ENCODE measurements at places on chromosomes 11 and 22.

GRCh38 chr11:43924112-43924855 lies 18.2 kb upstream of the C11orf96 start:
- peaks cover 12% of the 10 kb centered on the region for H3K36me3 ChIP-seq
- peaks cover 67% of the 10 kb centered on the region for H3K4me1 ChIP-seq
- no peaks in the 10 kb centered on the region for H3K27me3 ChIP-seq
- DNase-seq, result no peak

DNA sequence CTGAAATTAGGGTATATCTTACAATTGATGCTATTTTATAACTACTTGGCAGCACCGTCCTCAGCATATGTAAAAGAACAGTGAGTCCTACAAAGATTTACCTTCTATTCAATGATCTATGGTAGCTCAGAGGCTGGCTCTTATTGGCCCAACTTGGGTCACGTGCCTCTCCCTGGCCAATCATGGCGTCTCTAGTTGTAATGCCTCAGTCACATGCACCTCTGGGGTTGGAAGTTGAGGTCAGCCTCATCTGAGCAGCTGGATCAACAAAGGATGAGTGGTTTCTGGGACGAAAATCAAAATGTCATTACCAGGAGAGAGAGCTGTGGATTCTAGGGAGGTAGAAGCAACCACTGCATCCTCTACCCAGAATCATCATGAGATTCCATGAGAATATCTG lies 22.9 kb upstream of the ASPHD2 start:
- H3K36me3 ChIP-seq, result no peaks in the 10 kb centered on the region
- DNase-seq, result no peak
- peaks cover 80% of the 10 kb centered on the region for H3K27me3 ChIP-seq
- H3K27ac ChIP-seq, result no peak overlapping the region
- H3K4me3 ChIP-seq, result no peak overlapping the region
- H3K4me1 ChIP-seq, result peaks cover 9% of the 10 kb centered on the region

GRCh38 chr11:86486261-86487030 lies 111.8 kb downstream of the CCDC81 start:
- H3K4me3 ChIP-seq, result no peak overlapping the region
- no peaks in the 10 kb centered on the region for H3K27me3 ChIP-seq
- no peak for DNase-seq

DNA sequence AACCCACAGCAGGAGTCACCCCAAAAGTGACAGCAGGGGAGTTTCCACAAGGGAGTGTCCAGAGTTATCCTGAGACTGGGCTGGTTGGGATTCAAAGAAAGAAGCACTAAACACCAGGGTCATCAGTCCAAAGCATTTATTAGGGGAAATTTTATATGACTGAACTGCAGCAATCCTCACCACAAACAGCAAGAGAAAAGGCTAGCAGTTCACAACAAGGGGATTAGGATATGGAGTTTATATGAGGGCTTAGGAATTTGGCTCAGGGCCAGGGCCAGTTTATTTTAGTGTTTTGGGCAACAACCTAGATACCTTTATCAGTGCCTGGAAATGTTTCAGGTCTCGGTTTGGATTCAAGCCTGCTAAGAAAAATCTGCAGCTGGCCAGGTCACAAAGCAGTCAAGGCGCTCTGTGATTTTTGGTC lies 4.6 kb upstream of the TMEM126A start:
- peak overlapping the region; percentile 30 for H3K4me3 ChIP-seq
- H3K4me1 ChIP-seq, result peaks cover 27% of the 10 kb centered on the region
- H3K27ac ChIP-seq, result peak overlapping the region; percentile 48

GRCh38 chr11:110711776-110712658 lies at the start of gene ARHGAP20:
ARHGAP20 (minus strand) TSS chr11:110712437; CDS start chr11:110712231, 206 bp downstream.
- H3K36me3 ChIP-seq, result no peaks in the 10 kb centered on the region
- peaks cover 27% of the 10 kb centered on the region for H3K4me1 ChIP-seq
- peak within 1 kb of the TSS; percentile 68 for H3K4me3 ChIP-seq

- no peak for DNase-seq
- H3K27ac ChIP-seq, result no peak overlapping the region
- peaks cover 10% of the 10 kb centered on the region for H3K4me1 ChIP-seq
- no peak overlapping the region for H3K4me3 ChIP-seq
- H3K36me3 ChIP-seq, result peaks cover 56% of the 10 kb centered on the region
Observed at GRCh38 chr22:26452236-26453016, 23.4 kb downstream of the ASPHD2 start.

- no peak overlapping the region for H3K27ac ChIP-seq
- no peak overlapping the region for H3K4me3 ChIP-seq
- no peak for DNase-seq
- H3K27me3 ChIP-seq, result peaks cover 56% of the 10 kb centered on the region
- H3K36me3 ChIP-seq, result no peaks in the 10 kb centered on the region
Observed at GRCh38 chr22:47328550-47329243, 566.2 kb downstream of the TBC1D22A start.
